ENCODE measurements at places on chromosomes 12 and 14.

GRCh38 chr14:91067186-91067585 is 6.7 kb upstream of the RPS6KA5 start:
- H3K27ac ChIP-seq, result no peak overlapping the region
- DNase-seq, result no peak
- no peak overlapping the region for H3K4me3 ChIP-seq

DNA sequence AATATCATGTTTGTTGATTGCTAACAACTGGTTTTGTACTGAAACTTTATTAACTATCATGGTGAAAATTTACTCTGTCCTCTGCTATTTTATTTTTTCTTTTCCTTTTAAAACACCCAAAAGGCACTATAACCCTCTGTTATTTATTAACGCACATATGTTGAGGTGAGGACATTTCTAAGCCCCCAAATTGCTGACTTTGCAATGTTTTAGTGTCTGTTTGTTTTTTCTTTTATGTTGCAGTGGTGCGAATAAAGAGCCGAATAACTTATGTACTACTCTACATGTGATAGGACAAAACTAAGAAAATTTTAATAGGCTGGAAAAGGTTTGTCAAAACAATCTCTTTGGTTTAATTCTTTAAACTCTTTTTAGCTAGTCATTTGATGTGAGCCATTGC is 24.5 kb upstream of the PAWR start:
- H3K4me3 ChIP-seq, result no peak overlapping the region
- H3K27ac ChIP-seq, result no peak overlapping the region
- no peaks in the 10 kb centered on the region for H3K27me3 ChIP-seq
- DNase-seq, result no peak
- H3K36me3 ChIP-seq, result no peaks in the 10 kb centered on the region
- no peaks in the 10 kb centered on the region for H3K4me1 ChIP-seq

DNA sequence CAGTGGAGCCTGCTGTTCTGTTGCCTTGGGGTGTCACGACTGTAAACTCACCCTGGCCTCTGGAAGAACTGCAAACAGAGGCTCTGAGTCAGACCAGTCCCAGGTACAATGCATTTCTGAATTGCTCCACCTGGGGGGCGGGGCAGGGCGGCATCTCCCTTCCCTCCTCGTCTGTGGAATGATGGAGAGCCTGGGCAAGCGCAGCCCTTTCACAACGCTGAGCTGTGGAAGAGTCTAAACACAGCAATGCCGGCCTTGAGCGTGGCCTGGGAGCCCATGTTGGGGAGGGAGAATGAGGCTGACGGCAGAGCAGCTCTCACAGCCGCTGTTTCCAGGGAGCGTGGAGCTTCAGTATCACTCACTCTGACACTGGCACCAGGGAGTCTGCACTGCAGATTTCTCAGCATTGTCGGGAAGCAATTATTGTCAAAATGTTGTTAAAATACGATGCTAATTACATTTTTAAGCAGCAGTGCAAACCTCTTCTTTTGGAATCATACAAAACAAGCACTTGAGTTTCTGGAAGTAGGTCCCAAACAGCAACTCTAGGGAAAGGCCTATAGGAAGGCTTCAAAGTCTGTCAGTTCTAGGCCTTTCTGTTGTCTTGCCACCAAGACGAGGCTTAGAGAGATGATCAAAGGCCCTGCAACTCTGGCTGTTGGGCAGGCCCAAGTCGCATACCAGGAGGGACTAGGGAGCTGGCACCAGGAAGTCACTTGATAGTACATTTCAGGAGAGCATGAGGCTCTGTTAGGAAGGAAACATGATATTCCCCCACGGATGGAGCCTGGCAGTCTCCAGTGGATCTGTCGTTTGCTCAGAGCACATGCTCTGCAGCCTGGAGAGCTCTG is 244.0 kb upstream of the FKBP4 start:
- no peak overlapping the region for H3K27ac ChIP-seq
- H3K4me3 ChIP-seq, result no peak overlapping the region
- H3K4me1 ChIP-seq, result peaks cover 3% of the 10 kb centered on the region
- DNase-seq, result peak; percentile 28
- H3K27me3 ChIP-seq, result no peaks in the 10 kb centered on the region

DNA sequence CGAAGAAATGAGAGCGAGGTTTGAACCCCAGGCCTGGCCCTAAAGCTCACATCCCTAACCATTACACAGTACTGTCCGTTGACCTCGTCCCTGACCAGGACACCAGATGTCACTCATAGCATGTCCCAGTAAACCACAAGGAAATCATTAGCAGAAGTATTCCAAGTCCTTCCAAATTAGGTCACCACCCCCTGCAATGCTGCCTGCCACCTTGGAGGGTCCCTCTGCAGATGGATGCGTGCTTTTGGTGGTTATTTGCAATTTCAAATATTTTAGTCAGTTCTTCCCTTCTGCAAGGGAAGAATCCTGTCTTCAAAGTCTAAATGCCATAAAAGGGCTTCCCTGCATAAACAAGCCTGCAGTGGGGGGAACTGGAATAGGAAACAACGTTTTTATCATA is 71.3 kb downstream of the CLMN start:
- no peak overlapping the region for H3K27ac ChIP-seq
- H3K4me1 ChIP-seq, result peaks cover 18% of the 10 kb centered on the region
- no peak overlapping the region for H3K4me3 ChIP-seq
- H3K27me3 ChIP-seq, result no peaks in the 10 kb centered on the region

- no peaks in the 10 kb centered on the region for H3K4me1 ChIP-seq
- no peak overlapping the region for H3K4me3 ChIP-seq
- no peak for DNase-seq
- H3K27ac ChIP-seq, result no peak overlapping the region
These were observed 2.5 kb downstream of the FAM181A start for GRCh38 chr14:93929657-93930056.

DNA sequence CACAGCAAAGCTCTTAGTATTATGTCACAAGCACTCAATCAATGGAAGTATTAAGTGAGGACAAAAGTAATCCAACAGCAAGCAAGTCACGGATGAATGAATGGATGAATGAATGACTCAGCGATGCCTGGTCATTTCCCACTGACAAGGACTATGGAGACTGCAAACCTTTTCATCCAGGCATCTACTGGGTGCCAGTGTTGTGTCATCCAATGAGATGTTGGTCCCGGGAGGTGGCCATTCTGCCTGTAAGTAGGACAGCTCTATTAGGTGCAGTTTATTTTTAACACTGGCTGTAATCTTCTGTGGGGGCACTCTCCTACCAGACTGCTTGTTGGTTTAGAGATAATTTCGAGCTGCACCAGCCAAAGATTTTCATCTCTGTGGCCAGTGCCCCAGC is 39.4 kb downstream of the STAB2 start:
- no peaks in the 10 kb centered on the region for H3K36me3 ChIP-seq
- H3K4me3 ChIP-seq, result no peak overlapping the region
- no peak overlapping the region for H3K27ac ChIP-seq
- DNase-seq, result peak; percentile 59
- no peaks in the 10 kb centered on the region for H3K4me1 ChIP-seq

GRCh38 chr14:40347675-40348074 is 915.4 kb upstream of the FBXO33 start:
- no peaks in the 10 kb centered on the region for H3K36me3 ChIP-seq
- no peak overlapping the region for H3K4me3 ChIP-seq
- no peaks in the 10 kb centered on the region for H3K4me1 ChIP-seq
- no peak overlapping the region for H3K27ac ChIP-seq

DNA sequence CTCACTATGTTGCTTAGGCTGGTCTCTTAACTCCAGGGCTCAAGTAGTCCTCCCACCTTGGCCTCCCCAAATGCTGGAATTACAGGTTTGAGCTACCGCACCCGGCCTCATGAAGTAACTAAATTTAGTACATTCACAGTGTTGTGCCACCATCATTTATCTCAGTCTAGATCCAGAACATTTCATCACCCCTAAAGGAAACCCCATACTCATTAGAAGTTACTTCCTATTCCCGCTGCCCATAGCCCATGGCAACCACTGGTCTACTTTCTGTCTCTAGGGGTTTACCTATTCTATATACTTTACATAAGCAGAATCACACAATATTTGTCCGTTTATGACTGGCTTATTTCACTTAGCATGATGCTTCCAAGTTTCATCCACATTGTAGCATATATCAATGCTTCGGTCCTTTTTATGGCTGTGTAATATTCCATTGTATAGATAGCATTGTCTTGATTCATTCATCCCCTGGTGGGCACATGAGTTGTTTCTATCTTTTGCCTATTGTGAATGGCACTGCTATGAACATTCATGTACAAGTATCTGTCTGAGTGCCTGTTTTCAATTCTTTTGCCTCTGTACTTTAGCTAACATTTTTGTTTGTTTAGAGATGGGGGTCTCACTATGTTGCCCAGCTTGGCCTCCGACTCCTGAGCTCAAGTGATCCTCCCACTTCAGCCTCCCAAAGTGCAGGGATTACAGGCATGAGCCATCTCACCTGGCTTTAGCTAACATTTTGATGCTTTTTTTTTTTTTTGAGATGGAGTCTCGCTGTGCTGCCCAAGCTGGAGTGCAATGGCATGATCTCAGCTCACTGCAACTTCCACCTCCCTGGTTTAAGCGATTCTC is 10.2 kb upstream of the SH2B3 start:
- H3K27ac ChIP-seq, result no peak overlapping the region
- no peak overlapping the region for H3K4me3 ChIP-seq
- H3K4me1 ChIP-seq, result no peaks in the 10 kb centered on the region
- H3K27me3 ChIP-seq, result no peaks in the 10 kb centered on the region
- no peak for DNase-seq
- no peaks in the 10 kb centered on the region for H3K36me3 ChIP-seq

- no peak overlapping the region for H3K4me3 ChIP-seq
- peaks cover 6% of the 10 kb centered on the region for H3K36me3 ChIP-seq
- DNase-seq, result no peak
- no peaks in the 10 kb centered on the region for H3K27me3 ChIP-seq
- no peak overlapping the region for H3K27ac ChIP-seq
These were observed 28.4 kb downstream of the PTPN11 start for GRCh38 chr12:112447106-112447505.

GRCh38 chr14:103480595-103480994 is 42.0 kb downstream of the CKB start:
- no peaks in the 10 kb centered on the region for H3K27me3 ChIP-seq
- H3K4me1 ChIP-seq, result no peaks in the 10 kb centered on the region
- H3K27ac ChIP-seq, result no peak overlapping the region
- peaks cover 4% of the 10 kb centered on the region for H3K36me3 ChIP-seq

DNA sequence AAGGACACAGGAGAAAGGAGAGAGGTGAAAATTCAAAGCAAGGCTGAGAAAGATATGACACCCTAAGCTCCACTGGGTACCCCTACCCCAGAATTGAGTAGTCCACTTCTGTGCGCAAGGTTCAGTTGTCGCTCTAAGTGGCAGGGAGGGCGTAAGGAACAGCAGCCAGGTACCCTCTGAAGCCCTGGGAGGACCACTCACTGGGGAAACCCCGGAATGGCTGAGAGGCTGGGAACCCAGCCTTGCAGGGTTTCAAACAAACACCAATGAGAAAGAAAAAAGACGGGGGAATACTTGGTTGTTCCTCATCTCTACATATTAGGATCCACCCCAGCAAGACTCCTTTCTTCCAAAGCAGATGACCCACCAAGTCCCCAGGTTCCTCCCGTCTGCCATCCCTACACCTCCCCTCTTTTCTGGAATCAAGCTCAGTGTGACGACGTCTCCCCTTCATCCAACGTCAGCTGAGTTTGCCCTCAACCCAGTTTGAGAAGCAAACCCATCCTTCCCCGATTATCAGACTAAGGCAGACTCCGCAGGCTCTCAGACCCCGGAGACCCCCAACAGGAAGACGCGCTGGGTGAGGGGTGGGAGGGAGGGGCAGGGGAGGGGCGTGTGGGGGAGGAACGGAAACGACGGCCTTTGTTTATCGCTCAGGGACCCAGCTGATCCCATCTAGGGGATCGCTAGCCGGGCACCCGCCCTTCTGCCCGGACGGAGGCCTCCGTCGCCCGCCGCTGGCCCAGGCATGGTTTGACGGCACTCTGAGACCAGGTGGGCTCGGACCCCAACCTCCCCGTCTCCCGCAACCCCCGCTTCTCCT is 795 bp downstream of the LMBR1L start:
- H3K36me3 ChIP-seq, result no peaks in the 10 kb centered on the region
- DNase-seq, result no peak
- H3K27ac ChIP-seq, result peak overlapping the region; percentile 47

DNA sequence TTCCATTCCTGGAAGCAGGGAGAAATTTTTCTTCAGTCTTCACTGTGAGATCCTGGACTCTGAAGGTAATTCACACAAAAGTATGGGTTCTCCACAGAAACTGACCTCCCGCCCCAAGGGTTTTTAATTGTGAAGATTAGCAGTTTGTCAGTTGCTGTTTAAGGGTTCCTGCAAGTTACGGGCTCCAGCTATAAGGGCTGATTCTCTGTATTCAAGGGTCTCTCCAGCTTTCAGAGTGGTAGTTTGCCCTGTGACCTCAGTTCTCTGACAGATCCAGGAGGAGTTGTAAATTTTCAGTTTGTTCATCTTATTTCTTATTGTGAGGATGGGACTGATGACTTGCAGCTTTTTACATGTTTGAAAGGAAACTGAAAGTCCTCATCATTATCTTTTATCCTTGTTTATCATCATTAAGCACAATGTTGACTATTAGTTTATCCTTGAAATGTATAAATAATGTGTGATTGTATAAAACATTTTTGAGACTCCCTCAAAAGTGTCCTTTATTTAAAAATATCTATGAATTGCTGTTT is 110.9 kb downstream of the SCAF11 start:
- H3K36me3 ChIP-seq, result no peaks in the 10 kb centered on the region
- peak overlapping the region; percentile 23 for H3K27ac ChIP-seq
- H3K4me3 ChIP-seq, result no peak overlapping the region
- no peak for DNase-seq
- H3K27me3 ChIP-seq, result no peaks in the 10 kb centered on the region

GRCh38 chr14:94787655-94788054 is 17.7 kb upstream of the GSC start:
- H3K4me3 ChIP-seq, result no peak overlapping the region
- no peaks in the 10 kb centered on the region for H3K27me3 ChIP-seq

DNA sequence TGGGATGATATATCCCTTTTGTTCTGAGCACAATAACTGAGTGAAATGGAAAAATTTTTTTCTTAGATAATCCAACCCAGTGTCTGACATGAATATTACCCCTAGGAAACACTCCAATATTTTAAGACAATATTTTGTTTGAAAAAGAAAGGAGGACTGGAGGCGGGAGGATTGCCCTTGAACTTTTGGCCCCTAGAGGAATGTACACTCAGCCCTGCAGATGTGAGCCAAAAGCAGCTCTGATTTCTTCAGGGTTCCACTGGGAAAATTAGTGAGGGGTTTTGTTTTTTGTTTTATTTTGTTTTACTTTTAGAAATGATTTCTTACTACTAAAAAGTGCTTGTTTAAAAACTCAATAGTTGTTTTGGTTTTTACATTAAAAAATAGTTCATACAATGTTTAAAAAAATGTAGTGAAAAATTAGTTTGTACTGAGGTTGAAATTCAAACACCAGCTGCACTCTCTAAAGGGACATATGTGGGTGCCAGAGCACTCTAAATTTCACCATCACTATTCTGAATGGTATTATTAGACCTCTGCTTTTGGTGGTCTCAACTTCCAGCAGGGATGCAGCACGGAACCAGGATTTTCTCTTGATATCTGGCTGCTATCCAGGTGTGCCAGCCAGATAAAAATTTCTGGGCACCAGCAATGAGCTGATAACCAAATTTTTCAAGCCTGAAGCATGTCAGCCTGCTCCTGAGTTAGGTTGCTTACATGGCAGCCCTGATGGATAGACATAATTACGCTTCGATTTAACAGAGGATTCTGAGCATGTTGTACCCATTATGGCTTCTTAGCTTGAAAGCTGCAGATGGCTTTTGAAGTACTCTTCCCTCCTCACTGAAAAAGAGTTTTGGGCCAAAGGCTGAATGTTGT is 141.9 kb downstream of the ANO6 start:
- H3K27me3 ChIP-seq, result no peaks in the 10 kb centered on the region
- no peaks in the 10 kb centered on the region for H3K36me3 ChIP-seq
- no peaks in the 10 kb centered on the region for H3K4me1 ChIP-seq
- H3K27ac ChIP-seq, result no peak overlapping the region
